ENCODE measurements at places on chromosomes 7 and 10.

DNA sequence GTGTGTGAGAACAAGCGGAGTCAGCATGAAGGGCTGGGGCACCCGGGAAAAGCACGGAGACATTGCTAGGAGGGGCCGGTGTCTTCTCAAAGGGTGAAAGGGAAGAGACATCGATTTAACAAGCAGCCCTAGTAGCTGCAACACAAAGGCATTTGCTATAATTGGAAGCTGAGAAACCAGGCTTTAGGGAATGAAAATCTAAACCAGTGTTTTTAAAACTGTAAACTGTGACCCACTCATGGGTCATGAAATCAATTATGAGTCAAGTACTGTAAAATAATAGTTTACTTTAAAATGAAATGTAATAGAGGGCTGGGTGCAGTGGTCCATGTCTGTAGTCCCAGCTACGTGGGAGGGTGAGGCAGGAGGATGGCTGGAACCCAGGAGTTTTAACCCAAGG lies 128.7 kb upstream of the RHEB start:
- no peak for DNase-seq

DNA sequence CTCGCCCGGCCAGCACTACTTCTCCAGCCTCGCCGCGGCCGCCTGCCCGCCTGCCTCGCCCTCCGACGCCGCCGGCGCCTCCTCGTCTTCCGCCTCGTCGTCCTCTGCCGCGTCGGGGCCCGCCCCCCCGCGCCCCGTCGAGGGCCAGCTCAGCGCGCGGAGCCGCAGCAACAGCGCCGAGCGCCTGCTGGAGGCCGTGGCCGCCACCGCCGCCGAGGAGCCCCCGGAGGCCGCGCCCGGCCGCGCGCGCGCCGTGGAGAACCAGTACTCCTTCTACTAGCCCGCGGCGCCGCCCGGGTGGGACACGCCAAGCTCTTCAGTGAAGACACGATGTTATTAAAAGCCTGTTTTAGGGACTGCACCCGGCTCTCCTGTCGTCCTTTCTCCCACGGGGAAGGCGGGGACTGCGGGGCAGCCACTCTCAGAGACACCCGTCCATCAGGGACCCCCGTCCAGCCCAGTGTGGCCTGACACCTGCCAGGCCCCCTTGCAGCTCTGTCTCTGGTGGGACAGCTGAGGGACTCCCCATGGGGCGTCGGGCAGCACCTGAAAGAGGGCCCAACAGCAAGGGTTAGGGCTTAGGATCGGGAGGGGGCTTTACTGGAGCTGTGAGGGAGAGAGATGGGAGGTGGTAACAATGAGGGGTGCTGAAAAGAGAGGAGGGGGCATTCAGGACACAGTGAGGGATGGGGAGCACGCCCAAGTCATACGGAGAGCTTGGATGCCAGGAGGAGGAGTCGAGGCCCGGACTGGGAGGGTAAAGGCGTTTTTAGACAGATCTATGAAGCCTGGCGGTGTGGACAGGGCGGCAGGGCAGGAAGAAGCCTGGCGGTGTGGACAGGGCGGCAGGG lies 34.7 kb downstream of the SPDYE6 start:
- no peak for DNase-seq

- no peak for DNase-seq
These were observed 45.4 kb upstream of the MYO3A start for GRCh38 chr10:25888627-25889026.

DNA sequence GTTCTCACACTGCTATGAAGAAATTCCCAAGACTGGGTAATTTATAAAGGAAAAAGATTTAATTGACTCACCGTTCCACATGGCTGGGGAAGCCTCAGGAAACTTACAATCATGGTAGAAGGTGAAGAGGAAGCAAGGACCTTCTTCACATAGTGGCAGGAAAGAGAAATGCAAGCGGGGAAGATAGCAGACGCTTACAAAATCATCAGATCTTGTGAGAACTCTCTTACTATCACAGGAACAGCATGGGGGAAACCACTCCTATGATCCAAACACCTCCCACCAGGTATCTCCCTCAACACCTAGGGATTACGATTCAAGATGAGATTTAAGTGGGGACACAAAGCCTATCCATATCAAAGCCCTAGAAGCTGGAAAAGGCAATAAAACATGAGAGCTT lies 130.8 kb downstream of the MDFIC start:
- no peak for DNase-seq

DNA sequence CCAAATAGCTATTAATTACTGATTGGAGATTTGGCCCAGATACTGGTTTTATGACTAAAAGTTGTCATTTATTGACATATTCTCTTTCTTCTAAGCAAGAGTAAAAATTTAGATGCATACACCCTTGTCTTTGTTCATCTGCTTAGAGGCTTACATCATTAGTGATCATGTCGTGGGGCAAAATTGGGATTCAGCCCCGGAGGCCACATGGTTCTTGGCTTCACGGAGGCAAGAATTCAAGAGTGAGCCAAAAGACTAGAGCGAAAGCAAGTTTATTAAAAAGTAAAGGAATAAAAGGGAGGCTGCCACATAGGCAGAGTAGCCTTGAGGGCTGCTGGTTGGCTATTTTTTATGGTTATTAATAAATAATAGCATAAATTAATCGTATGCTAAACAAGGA lies 41.1 kb downstream of the MINPP1 start:
- DNase-seq: no peak

DNA sequence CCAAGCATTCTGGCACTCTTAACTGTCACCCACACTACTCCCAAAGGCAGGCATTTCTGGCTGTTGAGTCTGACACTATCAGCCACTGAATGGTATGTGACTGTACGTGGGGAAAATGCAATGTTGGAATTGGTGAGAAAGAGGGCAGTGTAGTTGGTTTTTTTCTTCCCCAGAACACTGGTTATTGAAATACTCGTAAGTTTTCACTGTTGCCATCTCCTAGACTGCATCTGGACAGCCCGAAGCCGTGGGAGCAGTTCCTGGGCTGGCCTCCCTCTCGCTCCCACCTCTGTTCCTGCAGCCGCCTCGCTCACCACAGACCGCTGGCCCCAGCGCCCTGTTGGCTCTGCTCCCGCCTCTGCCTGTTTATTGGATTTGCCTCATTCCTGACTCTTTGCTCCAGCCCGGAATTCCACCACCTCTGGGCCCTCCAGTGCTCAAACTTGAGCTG lies 5.7 kb downstream of the PLCE1 start:
- no peak for DNase-seq

- no peak for DNase-seq
These were observed 54.7 kb upstream of the EGR2 start for GRCh38 chr10:62870866-62871265.

DNA sequence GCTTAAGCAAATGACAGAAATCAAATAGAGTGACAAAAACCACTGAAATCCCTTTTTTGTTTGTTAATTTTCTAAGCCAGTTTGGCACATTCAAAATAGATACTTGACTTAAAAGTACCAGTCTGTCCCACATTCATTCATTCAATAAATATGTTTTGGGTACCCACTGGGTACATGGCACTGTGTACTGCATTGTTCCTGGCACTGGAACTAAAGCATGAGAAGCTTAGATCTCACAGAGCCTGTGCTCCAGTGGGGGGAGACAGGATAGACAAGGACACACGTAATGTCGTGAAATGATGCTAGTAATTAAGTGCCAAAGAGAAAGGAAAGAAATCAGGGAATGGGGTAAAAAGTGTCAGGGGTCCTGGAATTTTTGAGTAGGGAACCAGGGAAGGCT lies 13.0 kb downstream of the MTURN start:
- DNase-seq: no peak

- no peak for DNase-seq
These were observed 14.8 kb upstream of the KLF14 start for GRCh38 chr7:130748531-130749389.

DNA sequence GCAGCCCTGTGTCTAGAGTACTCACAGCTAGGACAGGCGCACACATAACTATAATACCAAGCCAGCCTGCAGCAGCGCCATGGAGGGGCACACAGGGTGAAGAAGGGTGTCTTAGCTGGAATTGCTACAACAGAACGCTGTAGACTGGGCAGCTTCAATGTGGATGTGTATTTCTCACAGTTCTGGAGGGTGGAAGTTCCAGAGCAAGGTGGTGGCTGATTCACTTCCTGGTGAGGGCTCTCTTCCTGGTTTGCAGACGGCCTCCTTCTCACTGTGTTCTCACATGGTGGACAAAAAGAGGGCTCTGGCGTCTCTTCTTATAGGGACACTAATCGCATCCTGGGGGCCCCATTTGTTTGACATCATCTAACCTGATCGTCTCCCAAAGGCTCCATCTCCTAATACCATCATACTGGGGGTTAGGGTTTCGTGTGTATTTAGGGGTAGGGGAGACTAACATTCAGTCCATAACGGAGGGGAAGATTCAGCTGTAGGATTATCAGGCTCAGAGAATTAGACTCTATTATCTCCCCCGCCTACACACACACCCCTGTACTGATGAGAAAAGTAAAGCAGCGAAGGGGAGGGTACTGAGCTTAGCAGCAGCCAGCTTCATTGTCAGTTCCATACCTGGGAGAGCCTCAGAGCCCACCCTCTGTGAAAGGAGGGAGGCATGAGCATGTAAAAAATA lies 289.1 kb downstream of the CCDC3 start:
- no peak for DNase-seq

DNA sequence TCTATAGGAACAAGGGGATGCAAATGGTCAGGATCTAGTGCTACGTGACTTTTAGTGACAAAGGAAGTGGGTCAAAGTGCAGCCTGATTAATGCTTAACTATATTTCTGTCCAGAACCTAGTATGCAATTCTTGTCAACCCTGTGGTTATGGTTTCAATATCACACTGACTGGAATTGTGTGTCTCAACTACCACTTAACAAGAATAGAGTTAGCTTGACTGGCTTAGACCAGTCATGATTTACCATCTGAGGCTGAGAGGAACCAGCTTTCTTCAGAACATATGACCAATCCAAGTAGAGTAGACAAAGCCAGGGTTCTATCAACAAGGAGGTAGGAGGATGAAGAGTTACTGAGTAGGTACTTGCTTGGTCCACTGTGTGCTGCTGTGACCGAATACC lies 54.4 kb downstream of the MYPN start:
- no peak for DNase-seq

DNA sequence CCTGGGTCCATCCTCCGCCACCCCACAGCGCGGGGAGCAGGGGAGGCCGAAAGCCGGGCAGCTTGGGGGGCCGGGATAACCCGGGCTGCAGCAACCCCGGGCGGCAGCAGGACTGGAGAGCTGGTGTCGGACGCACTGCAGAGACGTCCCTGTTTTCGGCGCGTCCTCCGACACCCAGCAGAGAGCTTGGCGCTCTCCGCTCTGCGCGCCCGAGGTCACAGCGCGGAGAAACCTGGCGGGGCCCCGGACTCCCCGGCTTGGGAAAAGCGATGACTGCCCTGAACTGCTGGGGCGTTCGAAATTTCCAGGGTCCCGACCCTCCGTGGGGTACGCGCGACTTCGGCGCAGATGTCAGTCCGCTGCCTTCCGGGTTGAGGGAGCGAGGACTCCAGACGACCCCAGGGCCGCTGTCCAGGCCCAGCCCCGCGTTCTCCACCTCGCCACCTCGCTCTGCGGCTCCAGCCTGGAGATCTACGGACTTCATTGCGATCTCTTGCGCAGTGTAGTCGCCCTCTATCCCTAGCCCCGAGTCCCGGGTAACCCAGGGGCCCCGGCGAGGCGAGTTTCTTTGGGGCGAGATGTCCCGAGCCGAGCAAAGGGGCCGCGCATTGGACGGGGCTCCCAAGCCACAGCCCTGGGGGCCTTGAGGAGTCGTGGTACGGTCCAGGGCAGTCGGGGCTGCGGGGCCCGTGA lies 617 bp upstream of the FOXI2 start:
- DNase-seq: no peak

DNA sequence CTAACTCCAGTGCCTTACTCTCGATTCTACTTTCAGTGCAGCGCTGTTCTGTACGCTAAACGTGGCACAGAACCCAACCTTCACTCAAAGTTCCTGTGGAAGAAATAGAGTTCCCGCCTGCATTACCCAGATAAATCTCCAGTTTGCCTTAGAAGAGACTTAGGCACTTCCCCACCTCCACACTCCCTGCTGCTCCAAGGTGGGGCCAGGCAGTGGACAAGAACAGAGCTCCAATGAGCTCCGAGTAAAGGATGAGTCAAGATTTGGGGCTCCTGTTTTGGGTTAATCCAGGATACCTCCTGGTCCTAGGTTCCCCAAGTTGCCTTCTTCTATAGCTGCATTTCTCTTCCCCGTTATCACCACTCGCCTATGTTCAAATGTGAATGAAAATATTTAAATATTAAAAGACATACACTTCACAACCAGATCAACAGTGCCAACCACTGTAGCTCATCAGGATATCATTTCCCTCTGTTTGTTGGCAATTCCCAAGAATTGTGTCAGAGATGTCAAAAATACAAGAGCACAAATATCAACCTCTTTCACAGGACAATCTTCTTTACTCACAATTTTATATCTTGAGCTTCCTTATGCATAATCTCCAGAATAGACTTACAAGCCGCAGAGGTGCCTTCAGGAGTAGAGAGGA lies 48.0 kb downstream of the MALSU1 start:
- DNase-seq: no peak

DNA sequence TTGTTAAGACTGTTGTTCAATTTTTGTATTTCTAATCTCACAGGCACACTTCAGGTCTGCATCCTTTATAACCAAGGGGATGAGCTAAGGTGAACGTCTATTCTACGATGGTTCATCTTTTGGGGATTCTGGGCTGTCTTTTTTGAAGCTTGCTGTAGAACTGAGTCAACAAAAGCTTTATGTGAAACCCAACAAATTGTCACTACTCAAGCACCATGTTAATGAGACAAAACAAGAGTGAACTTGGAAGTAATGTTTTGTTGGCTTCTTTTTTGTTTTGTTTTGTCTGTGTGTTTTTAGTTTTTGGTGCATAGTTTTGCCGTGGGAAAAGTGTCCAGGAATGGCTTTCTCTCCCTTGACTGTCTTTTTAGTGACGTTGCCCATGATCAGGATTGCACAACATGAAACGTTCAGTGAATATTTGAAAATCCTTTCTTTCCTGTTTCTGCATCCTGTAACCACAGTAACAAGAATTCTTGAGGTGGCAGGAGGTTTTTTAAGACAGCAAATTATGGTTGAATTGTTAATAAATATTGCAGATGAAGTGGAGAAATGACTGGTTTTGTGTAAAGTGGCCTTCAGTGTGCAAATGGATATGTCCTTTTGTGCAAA lies 65.6 kb downstream of the WIPF3 start:
- peak; percentile 32 for DNase-seq

DNA sequence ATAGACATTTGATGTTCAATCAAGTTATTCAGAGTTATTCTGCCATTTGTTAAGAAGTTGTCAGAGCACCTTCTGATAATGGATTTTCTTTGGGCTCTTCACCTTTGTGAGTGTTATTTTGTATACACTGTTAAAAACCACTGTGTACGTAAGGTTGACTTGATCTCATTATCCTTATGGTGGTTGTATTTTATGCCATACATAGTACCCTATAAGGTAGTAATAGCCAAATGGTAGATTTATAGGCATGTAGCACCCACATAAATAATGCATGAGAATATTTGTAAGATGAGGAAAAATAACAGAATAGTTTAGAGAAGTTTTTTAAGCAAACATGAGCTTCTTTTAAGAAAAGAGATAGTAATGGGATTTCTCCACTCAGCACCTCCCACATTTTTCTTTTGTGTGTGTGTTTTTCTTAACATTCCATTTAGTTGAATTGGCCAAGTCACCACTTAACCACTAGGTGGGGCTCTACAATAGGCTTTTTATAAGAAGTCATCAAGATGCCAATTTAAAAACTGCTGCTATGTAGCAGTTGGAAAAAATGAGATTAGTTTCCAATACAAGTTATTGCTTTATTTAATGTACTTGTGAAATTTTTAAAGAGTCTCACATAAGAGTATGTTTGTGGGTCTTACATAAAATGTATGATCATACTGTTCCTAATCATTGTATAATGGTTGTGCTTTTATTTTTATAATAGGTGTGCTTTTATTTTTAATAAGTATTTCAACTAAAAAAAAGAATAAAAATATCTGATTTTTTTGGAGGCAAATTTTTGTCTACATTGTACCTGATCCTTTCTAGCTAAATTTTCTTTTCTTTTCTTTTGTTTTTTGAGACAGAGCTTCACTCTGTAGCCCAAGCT lies 41.1 kb upstream of the STMP1 start:
- DNase-seq: peak; percentile 70
